ENCODE measurements at places on chromosomes 4 and X.

GRCh38 chr4:10635091-10635490 lies 49.5 kb downstream of the CLNK start:
- no peak for DNase-seq

GRCh38 chr4:83716874-83717273 lies 181.0 kb downstream of the GPAT3 start:
- no peak for DNase-seq

DNA sequence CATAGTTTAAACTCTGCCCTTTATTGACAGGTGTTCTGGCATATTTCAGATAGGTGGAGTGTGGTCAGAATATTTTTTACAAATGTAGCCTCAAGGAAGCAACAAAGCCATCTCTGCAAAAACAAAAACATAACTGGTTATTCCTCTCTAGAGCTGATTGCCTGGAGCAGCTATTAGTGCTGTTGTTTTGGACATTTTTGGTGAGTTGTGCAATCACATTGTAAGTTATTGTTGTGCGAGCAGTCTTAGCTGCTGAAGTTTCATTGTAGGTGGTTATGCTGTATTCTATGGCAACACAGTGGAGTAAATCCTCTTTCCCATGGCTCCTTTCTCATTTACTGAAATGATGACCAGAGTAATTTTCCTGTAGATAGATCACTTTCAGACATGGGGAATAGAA lies 1413.0 kb downstream of the PCDH7 start:
- DNase-seq: no peak

- DNase-seq: no peak
Observed at GRCh38 chrX:39336671-39337311, 535.5 kb downstream of the MID1IP1 start.

GRCh38 chr4:79833857-79834256 lies 239.2 kb downstream of the ANTXR2 start:
- DNase-seq: no peak

- no peak for DNase-seq
Observed at GRCh38 chr4:146235654-146236177, 21.4 kb downstream of the REELD1 start.

DNA sequence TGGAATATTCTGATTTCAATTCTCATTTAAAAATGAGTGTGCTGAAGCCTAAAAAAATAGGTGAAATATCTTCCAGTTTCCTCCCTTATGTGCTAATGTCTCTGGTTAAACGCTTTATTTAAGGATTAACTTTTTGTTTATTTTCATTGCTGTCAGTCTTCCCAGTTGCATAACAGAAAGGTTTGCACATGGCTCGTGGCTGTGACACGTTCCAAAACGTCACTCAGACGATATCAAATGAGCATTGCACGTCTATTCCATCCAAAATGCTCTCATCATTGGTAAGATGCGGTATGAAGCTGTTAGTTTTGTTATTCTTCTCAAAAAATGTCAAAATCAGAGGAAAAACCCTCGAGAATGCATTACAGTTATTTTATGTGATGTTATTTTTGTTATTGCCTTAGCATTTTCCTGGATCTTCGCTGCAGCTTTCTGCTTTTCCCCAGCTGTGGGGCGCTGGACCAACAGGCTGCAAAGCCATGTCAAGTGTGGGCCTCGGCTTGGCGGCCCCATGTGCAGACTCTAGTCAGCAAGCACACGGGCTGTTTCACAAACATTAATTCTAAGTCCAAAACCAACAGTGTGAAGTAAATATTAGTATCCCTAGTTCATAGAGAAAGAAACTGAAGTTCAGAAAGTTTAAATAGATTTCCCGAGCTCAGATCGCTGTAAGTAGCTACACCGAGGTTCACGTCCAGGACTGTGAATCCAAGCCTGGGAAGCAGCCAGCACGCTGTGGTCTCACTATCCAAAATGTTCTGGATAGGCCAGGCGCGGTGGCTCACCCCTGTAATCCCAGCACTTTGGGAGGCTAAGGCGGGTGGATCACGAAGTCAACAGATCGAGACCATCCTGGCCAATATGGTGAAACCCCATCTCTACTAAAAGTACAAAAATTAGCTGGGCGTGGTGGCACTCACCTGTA lies 793.4 kb upstream of the FRG1 start:
- no peak for DNase-seq

GRCh38 chrX:150143721-150144440 lies 205.6 kb upstream of the EOLA2 start:
- no peak for DNase-seq

DNA sequence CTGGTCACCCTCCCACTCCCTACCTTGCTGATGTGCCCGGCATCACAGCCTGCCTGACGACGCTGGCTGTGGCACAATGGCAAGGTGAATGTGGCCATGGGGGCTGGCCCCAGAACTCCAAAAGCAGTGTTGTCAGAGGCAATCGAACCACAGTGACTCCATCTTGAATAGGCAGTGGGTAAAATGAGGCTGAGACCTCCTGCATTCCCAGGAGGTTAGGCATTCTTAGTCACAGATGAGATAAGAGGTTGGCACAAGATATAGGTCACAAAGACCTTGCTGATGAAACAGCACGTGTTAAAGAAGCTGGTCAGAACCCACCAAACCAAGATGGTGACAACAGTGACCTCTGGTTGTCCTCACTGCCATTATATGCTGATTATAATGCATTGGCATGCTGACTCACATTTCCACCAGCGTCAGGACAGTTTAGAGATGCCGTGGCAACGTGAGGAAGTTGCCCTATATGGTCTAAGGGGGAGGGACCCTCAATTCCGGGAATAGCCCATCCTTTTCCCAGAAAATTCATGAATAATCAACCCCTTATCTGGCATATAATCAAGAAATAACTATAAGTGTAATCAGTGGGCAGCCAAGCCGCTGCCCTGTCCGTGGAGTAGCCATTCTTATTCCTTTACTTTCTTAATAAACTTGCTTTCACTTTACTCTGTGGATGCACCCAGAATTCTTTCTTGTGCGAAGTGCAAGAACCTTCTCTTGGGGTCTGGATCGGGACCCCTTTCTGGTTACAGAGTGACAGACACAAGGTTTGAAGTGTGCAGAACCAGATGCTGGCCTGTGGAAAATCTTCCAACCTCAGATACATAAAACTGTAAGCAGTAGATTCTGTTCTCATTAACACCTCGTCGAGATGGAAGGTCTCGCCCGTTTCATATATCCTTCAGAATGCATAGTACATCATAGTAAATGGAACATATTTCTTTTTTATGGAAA lies 26.8 kb upstream of the CLDN24 start:
- no peak for DNase-seq

DNA sequence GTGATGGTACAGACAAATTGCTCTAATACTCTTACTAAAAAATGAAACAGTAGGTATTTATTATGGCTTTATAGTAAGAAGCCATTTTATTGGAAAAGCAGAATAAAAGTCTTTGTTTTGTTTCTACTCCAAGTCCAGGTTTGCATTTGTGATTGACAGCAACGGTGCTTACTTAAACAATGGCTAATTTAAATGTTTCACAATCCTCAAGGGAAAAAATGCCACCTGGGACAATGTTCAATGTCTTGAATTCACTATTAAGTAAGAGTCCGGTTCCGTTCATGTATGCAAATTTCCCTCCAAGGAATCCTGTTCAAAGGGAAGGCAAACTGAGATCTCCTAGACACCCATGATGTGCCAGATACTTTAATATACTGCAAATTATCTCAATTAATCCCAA lies 123.6 kb downstream of the RBM47 start:
- DNase-seq: no peak

- no peak for DNase-seq
Observed at GRCh38 chrX:119251386-119251785, 15.3 kb downstream of the PGRMC1 start.

DNA sequence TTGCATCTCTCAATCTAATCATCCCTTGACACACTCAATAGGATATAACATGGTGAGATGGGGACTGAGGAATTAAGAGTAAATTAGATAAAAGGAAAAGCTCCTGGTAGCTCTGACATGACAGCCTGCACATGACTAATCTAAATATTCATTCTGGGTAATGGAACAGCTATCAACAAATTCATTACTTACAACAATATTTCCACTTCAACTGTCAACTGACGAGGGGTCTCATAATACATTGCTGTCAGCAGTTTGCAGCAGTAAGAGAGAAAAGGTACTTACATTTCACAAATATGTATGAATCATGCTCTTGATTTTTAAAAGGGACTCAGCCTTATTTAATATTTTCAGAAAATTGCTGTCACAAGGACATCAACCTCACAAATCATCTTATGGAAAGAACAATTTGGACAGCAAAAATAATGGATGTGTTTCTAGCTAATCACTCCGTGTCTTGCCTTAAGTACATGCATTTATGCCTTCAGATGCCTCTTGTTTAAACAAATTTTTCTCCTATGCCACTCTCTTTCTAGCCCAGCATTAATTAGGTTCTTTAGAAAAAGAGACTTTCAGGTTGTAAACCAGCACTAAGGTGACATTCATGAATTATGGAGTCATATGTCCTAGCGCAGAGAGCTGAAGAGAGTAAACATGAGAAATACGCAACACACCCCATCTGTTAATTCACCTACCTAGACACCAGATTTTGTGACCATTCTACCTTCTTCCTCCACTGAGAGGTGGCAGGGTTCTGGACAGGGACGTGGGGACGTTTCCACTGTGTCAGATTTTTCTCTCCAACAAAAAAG lies 99.6 kb upstream of the TMEM150C start:
- no peak for DNase-seq

DNA sequence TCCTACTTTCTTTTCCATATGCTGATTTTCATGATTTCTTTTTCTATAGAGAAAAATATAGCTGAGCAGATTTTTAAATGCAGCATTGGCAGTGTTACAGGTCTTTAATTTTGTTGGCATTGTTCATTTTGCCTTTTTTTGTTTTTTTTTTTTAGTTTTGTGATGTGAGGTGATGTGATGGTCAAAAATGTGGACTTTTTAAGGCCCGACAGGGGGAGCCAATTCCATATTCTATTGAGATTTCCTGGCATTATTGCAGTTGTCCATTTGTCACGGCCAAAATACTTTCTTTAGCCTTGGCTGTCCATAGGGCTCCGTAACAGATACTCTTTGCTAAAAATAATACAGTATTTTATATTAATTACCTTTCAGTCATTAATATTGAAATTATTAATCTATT lies 47.8 kb downstream of the SLIT2 start:
- no peak for DNase-seq

- no peak for DNase-seq
Observed at GRCh38 chr4:41611881-41612871, 74.2 kb downstream of the LIMCH1 start.

DNA sequence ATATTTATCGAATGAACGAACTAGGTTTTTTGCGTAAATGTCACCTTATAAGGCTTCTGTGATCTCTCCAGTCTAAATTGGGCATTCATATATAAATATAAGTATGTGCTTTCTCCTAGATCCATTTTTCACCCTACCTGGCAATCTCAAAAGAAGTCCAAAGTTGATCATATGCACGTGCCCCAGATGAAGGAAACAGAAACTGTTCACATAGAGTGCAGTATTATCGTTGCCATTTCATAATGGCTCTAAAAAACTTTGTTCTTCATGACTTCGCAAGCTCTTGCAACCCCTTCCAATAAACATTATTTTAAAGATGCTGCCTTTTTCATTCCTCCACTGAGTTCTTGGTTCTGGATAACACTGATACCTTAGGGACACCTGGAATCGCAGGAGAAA lies 708 bp downstream of the INTS12 start:
- no peak for DNase-seq

- no peak for DNase-seq
Observed at GRCh38 chr4:99457270-99457669, 22.1 kb upstream of the ADH7 start.
